ENCODE measurements at places on chromosomes 6 and 20. TPM values are rescaled to one million over a fixed set of nuclear protein-coding genes. Genes with fewer than 3 reads are reported as not detected.
A peak's percentile ranks its signal among the peaks of the same experiment; 100 is the strongest.

DNA sequence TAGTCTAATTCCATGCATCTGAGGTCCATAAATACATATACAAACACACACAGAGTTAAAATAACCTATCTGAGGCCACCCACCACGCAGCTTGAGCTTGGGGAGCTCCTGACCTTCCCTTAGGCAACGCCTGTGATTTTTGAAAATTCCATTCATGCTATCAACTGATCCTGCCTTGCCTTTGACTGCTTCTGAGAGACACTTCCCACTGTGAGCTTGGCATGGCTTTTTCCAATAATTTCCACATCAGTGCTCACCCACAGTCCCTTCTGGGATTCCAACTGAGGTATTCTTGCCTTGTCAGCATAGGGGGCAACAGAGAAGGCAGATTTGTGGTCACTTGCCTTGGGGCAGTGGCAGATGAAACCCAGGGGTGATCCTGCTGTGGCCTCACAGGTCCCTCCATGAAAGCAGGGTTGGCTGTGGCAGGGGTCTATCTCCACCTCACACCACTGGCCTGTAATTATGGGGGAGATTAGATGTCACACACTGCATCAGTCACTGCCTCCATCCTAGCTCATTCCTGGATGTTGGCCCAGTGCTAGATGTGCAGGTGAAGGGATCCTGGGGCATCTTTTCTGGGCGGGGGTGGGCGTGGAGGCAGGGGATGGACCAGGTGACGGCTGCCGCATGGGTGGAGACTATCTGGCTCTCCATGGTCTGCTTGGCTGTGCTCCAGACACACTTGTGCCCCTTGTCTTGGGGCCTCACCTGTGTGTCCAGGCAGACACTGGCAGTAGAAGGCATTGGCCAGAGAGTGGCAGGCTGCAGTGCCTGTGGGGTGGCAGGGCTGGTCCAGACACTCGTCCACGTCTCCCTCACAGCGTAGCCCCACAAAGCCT is 11.2 kb upstream of the GPSM3 start:
- no peak overlapping the region for H3K27ac ChIP-seq
- no peaks in the 10 kb centered on the region for H3K36me3 ChIP-seq
- H3K4me1 ChIP-seq: no peaks in the 10 kb centered on the region
- no peak for DNase-seq
- no peak overlapping the region for H3K4me3 ChIP-seq
- peaks cover 17% of the 10 kb centered on the region for H3K27me3 ChIP-seq

The DAAM2 gene
- 2.2 TPM for total RNA-seq

GRCh38 chr20:38135651-38136420 is 29.2 kb downstream of the TGM2 start:
- H3K27me3 ChIP-seq: peaks cover 2% of the 10 kb centered on the region
- H3K4me3 ChIP-seq: no peak overlapping the region
- peaks cover 52% of the 10 kb centered on the region for H3K4me1 ChIP-seq
- peaks cover 40% of the 10 kb centered on the region for H3K36me3 ChIP-seq

- H3K27ac ChIP-seq: no peak overlapping the region
- no peaks in the 10 kb centered on the region for H3K36me3 ChIP-seq
Measured at GRCh38 chr6:166304106-166304505, 4.1 kb downstream of the PRR18 start.

The TRIM40 gene
- total RNA-seq: not detected

DNA sequence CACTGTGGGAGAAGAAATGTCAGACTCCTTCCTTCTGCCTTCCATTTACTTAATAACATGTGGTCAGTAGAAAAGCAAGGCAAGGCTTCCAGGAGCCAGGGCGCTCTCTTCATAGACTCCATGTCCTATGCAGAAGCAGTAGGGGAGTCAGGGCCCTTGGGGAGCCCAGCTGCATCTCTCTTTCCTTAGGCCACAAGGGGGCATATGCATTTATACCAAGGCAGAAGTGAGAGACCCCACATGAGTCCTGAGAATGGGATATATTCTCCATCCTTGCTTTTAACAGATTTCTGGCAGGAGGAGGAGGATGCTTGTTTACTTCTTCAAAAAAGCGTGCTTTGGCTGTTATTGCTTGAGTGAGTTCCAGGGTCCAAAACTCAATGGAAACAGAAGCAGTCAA is 198.5 kb downstream of the HIVEP2 start:
- DNase-seq: no peak
- H3K4me3 ChIP-seq: no peak overlapping the region
- H3K4me1 ChIP-seq: peaks cover 10% of the 10 kb centered on the region
- no peaks in the 10 kb centered on the region for H3K27me3 ChIP-seq
- H3K27ac ChIP-seq: no peak overlapping the region

- no peaks in the 10 kb centered on the region for H3K4me1 ChIP-seq
- H3K36me3 ChIP-seq: no peaks in the 10 kb centered on the region
- no peak for DNase-seq
- no peak overlapping the region for H3K4me3 ChIP-seq
Measured at GRCh38 chr20:23245553-23246181, 104.9 kb upstream of the NXT1 start.

GRCh38 chr20:23350904-23351838 is 580 bp downstream of the NXT1 start:
- peaks cover 4% of the 10 kb centered on the region for H3K36me3 ChIP-seq
- peaks cover 29% of the 10 kb centered on the region for H3K4me1 ChIP-seq
- peaks cover 3% of the 10 kb centered on the region for H3K27me3 ChIP-seq
- peak; percentile 22 for DNase-seq
- peak overlapping the region; percentile 56 for H3K27ac ChIP-seq

DNA sequence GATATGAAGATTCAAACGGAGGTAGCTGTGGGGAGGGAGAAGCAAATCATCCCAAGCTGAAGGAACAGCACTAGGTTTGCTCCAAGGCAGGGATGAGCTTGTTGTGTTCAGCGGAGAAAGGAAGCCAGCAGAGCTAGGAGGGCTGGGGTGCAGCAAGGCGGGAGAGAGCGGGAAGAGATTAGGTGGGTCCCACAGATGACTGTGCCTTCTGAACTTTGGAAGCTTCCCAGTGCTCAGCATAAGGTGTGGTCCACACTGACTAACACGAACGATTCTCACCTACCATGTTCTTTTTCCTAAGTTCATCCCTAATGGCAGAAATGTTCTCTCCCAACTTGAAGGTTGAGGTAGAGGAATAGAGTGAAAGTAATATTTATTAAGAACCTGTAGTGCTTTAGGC is 1.2 kb downstream of the RAE1 start:
- H3K27ac ChIP-seq: peak overlapping the region; percentile 91
- no peaks in the 10 kb centered on the region for H3K27me3 ChIP-seq
- H3K4me1 ChIP-seq: peaks cover 29% of the 10 kb centered on the region
- no peak for DNase-seq
- peak overlapping the region; percentile 97 for H3K4me3 ChIP-seq
- H3K36me3 ChIP-seq: peaks cover 24% of the 10 kb centered on the region

DNA sequence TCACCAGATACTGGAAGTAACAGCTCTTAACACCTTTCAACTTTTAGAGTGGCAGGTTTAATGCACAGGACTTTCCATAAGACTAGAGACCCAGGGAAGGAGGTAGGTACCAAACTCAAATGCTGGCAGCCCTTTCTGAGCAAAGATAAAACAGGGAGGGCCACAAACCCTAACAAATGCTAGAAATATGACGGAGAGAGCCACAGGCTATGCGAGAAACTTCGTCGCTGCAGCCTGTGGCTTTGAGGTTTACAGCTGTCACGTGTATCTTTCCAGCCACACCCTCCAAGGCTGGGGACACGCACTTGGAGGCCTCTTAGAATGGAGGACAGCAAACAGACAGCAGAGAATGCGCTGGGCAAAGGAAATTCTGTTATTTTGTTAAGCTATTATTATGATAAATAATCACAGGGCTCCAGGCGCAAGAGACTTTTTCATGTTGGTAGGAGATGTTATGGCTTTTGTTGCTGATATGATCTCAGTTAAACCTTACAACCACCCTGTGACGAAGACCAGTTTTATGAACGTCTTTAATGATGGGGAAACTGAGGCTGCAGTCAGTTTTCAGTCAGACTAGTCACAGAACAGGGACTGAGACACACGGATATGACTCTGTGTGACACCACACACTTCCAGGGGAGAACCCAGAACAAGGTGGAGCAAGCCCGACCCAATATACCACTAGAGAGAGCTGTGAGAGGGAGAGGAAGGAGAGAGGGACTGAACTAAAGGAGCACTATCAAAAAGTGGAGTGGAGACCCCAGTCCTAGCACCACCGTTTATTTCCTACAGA is 2.0 kb downstream of the TRAM2 start:
- H3K4me1 ChIP-seq: peaks cover 64% of the 10 kb centered on the region
- no peaks in the 10 kb centered on the region for H3K27me3 ChIP-seq
- H3K4me3 ChIP-seq: peak overlapping the region; percentile 100
- peak overlapping the region; percentile 96 for H3K27ac ChIP-seq
- peaks cover 50% of the 10 kb centered on the region for H3K36me3 ChIP-seq

DNA sequence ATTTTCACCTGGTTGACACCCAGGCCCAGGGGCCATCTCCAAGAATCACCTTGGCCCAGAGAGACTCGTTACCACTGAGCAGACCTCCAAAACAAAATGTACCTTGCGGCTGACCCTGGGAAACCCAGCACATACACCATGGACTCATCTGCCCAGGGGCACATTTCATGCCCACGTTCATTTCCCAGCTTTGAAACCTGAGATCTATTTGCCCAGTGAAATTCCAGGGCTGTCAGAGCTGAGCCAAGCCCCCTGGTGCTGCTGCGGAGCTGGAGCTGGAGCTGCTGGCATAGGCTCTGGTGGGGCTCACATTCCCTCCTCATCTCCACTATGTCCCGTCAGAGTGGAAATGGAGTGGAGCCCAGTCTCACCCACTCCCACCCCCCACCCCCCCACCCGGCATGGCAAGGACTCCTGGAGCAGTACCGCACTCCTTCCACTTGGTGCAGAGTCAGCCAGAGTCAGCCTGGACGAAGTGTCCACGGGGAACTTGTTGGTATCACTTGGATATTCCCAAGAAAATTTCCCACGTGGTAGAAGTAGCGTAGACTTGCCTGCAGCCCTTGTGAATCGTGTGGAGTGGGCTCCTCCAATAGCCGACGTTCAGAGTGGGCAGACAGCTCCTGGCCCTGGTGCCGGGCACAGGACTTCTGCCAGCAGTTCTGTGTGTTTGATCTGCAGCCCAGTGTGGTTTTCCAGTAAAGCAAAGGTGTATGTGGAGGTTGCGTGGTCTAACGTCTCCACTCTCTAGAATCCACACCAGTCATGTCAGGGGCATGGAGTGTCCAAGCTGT is 18.1 kb upstream of the OSER1 start:
- peaks cover 17% of the 10 kb centered on the region for H3K27me3 ChIP-seq
- no peak overlapping the region for H3K27ac ChIP-seq
- DNase-seq: no peak
- H3K4me1 ChIP-seq: no peaks in the 10 kb centered on the region
- H3K36me3 ChIP-seq: no peaks in the 10 kb centered on the region
- H3K4me3 ChIP-seq: no peak overlapping the region

- no peak overlapping the region for H3K4me3 ChIP-seq
- no peaks in the 10 kb centered on the region for H3K4me1 ChIP-seq
- no peak for DNase-seq
- no peak overlapping the region for H3K27ac ChIP-seq
Measured at GRCh38 chr20:12717061-12717460, 291.7 kb upstream of the SPTLC3 start.

The HUS1B gene
- 0.27 TPM for total RNA-seq

The PLA2G7 gene
- not detected for total RNA-seq

- H3K36me3 ChIP-seq: no peaks in the 10 kb centered on the region
- no peak overlapping the region for H3K27ac ChIP-seq
- H3K4me1 ChIP-seq: peaks cover 23% of the 10 kb centered on the region
- H3K27me3 ChIP-seq: no peaks in the 10 kb centered on the region
Measured at GRCh38 chr6:126063512-126064146, 77.3 kb downstream of the TRMT11 start.

DNA sequence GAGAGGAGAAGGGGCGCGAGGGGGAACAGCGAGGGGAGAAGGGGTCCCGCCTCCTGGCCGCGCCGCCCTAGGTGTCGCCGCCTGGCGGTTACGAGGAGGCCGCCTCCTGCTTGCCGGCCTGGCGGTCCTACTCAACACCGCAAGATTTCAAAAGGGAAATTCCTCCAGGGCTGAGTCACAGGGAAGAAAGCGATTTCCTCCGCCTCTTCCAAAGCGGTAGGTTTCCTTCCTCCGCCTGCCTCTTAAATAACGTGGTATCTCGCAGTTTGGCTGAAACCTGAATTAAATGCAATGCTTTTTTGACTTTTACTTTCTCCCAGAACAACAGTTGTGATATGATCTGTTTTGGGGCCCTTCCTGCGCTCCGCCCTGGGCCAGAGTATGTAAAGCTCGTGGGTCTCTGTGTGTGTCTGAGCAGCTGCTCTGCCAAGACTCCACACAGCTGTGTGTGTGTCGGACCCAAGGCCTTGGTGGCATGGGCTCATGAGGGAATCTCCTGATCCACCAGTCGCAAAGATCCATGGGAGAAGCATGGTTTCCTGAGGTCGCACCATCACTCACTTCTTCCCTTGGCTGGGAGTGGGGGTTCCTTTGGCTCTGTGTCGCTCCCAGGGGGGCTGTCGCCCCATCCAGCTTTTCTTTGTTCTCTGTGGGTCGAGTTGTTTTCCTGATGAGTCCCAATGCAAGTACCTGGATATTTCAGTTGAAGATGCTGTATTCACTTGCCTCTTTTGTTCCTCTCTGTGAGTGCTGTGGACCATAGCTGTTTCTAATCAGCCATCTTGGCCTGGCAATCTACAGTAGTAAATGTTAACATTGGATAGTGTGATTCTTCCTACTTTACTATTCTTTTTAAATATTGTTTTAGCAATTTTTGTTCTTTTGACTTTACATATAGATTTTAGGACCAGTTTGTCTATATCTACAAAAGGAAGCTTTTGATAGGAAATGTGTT is 31.6 kb upstream of the NOTCH4 start:
- H3K27ac ChIP-seq: peak overlapping the region; percentile 92
- H3K27me3 ChIP-seq: peaks cover 5% of the 10 kb centered on the region
- peak; percentile 88 for DNase-seq
- H3K36me3 ChIP-seq: no peaks in the 10 kb centered on the region
- H3K4me1 ChIP-seq: peaks cover 15% of the 10 kb centered on the region

DNA sequence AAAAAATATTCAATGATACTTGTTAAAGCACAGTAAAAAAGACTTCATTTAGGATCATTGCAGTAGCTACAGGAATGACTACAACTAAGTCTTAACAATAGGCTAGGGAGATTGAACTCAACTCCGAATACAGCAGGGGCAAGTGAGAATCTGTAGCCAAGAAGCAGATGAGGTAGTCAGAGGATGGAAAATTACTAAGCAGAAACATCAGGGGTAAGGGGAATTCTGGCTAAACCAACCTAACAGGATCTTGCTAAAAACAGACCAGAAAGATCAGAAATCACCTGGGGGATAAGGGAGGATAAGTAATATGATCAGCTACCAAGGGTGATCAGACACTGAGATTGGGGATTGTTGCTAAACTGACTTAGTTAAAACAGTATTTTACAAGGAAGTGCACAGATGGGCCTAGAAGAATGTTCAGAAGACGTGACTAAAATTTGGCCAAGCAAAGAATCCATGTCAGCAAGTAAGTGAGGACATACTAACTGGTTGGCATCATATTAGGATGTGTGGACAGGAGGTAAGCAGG is 217.5 kb downstream of the TENT5A start:
- H3K4me1 ChIP-seq: peaks cover 8% of the 10 kb centered on the region
- no peaks in the 10 kb centered on the region for H3K36me3 ChIP-seq
- DNase-seq: no peak
- no peak overlapping the region for H3K4me3 ChIP-seq
- H3K27ac ChIP-seq: no peak overlapping the region
- peaks cover 1% of the 10 kb centered on the region for H3K27me3 ChIP-seq

The MRPS18A gene
- total RNA-seq: 40.7 TPM

- H3K27ac ChIP-seq: no peak overlapping the region
- H3K4me3 ChIP-seq: no peak overlapping the region
- H3K36me3 ChIP-seq: no peaks in the 10 kb centered on the region
- H3K4me1 ChIP-seq: peaks cover 10% of the 10 kb centered on the region
Measured at GRCh38 chr6:159116343-159116742, 52.9 kb upstream of the FNDC1 start.
